Activated naive CD4-positive, alpha-beta T cell treated with anti-CD3 and anti-CD28 coated beads for 36 hours (primary cell): ENCODE measurements at places on chromosomes 5 and 9.

GRCh38 chr9:19247420-19247819, 16.9 kb downstream of the DENND4C start:
- H3K36me3 ChIP-seq: peaks cover 3% of the 10 kb centered on the region
- H3K4me3 ChIP-seq: no peak overlapping the region
- peaks cover 42% of the 10 kb centered on the region for H3K4me1 ChIP-seq
- H3K27ac ChIP-seq: no peak overlapping the region
- DNase-seq: no peak

DNA sequence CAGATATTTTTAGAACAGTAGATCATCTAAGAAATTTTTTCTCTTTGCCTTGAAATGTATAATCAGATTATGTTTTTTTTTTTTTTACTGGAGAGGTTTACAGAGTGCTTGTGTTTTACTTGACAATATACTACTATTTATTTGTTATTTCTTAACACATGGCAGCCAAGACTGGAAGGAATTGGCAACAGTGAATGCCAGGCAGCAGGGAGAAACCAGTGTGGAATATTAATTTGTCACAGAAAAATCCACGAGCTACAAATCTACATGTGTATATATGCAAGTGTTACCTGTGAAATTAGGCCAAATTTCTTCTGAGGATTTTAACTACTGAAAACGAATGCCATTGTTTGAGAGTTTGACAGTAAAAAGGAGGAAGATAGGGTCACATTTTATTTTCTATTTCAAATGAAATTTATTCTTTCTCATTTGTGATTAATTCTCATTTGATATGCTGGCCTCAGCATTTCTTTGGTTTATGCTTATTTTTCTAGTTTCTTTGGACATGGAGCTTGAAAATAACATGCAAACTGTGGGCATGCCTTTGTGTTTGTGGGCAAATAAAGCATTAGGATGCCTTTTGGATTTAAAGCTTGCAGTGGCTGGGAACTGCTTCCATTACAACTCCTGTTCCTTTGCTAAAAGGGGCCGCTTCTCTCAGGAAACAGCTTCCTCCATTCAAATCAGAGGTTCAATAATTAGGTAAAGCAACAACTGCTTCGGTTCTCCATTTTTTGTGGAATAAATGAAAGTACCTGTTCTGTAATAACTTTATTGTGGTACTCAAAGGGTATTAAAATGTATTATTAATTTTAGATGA, 39.0 kb upstream of the ZFYVE16 start:
- no peaks in the 10 kb centered on the region for H3K4me1 ChIP-seq
- H3K4me3 ChIP-seq: no peak overlapping the region
- H3K27me3 ChIP-seq: no peaks in the 10 kb centered on the region
- H3K36me3 ChIP-seq: no peaks in the 10 kb centered on the region

DNA sequence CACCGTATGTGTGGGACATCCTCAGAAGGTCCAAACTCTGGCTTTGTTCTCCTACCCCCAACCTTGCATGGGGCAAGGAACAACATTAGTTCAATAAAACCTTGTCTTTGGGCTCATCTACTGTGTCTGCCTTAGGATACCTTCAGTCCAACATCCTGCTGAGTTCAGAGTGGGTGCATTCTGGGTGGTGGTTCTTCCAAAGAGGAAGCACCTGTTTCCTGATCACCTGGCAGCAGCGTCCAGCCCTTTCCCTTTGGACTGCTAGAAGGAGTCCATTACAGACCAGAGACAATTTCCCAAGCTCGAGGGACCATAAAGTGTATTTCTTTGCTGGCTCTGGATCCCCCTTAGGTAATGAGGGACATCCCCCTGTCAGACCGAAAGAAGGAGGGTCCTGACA, 154.1 kb downstream of the SEMA6A start:
- DNase-seq: no peak
- no peaks in the 10 kb centered on the region for H3K27me3 ChIP-seq
- peaks cover 41% of the 10 kb centered on the region for H3K36me3 ChIP-seq
- H3K27ac ChIP-seq: no peak overlapping the region

- no peak overlapping the region for H3K4me3 ChIP-seq
- H3K27ac ChIP-seq: no peak overlapping the region
- peaks cover 31% of the 10 kb centered on the region for H3K4me1 ChIP-seq
- H3K36me3 ChIP-seq: no peaks in the 10 kb centered on the region
These were observed 132.1 kb upstream of the MTAP start for GRCh38 chr9:21670374-21670773.

DNA sequence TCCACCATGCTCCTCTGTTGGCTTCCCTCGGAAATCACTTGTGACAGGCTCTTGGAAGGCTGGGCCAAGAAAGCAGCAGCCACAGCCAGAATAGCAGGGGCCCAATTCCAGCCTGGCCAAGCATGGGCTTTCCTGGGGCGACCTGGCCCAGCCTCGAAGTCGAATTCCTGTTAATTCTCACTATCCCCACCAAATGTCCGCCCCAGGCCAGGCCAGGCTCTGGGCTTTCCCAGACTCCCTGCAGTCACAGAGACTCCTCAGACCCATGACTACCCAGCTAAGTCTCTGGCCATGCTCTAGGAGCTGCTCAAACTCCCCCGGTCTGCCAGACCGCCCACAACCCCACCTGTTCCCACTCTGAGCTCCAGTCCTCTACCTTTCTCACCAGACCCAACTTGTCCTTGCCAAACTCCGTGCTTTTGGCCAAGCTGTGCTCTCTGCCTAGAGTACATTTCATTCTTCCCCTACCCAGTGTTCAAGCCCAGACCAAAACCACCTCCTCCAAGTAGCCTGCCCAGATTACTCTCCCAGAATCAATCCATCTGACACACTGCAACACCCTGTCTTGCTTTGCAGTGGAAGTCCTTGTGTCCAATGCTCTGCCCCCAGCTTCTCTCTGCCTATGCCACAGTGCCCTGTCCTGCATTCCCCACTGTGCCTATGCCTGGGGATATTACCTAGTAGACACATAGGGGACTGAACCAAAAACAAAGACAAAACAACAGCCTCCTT, 26.2 kb downstream of the SHB start:
- H3K4me1 ChIP-seq: peaks cover 3% of the 10 kb centered on the region
- H3K27ac ChIP-seq: no peak overlapping the region
- no peak overlapping the region for H3K4me3 ChIP-seq
- no peaks in the 10 kb centered on the region for H3K27me3 ChIP-seq
- H3K36me3 ChIP-seq: no peaks in the 10 kb centered on the region

DNA sequence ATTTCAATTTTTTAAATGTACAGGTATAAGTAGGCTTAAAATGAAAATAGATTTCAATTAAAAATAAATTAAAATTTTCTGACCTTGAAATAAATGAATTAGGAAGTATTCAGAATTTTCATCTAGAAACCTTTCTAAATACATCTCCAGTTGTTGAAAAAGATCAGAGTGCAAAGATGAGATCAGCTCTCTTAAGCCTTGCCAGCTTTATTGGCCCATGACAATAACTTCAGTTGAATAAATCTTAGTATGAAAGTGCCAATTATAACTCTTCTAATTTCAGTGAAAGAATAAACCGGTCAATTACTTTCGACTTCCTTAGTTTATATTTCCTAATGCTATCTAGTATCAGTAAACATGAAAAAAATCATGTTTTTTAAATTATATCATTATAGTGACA, 117.4 kb downstream of the FBXL17 start:
- no peak overlapping the region for H3K27ac ChIP-seq
- peaks cover 14% of the 10 kb centered on the region for H3K4me1 ChIP-seq
- H3K36me3 ChIP-seq: no peaks in the 10 kb centered on the region

- H3K27ac ChIP-seq: no peak overlapping the region
- H3K4me1 ChIP-seq: peaks cover 18% of the 10 kb centered on the region
- H3K4me3 ChIP-seq: no peak overlapping the region
- no peaks in the 10 kb centered on the region for H3K36me3 ChIP-seq
- DNase-seq: no peak
These were observed 159.5 kb upstream of the SHB start for GRCh38 chr9:38228331-38229103.

DNA sequence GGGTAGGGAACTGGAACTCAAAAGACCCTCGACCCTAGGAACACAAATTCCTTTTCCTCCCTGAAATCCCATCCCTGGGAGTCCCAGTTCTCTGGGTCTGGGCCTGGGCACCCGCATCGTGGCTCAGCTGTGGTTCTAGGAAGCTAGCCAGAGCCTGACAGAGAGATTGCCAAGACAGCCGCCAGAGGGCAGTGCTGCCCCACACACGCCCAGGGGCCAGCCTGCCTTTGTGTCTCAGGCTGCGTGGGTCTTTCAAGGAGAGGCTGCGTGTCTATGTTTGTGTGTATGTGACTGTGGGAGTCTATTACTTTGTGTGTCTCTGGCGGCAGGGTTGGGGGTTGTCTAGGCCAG, 32.0 kb upstream of the TTLL11 start:
- DNase-seq: peak; percentile 84
- H3K27ac ChIP-seq: no peak overlapping the region
- H3K36me3 ChIP-seq: no peaks in the 10 kb centered on the region
- peaks cover 22% of the 10 kb centered on the region for H3K27me3 ChIP-seq

DNA sequence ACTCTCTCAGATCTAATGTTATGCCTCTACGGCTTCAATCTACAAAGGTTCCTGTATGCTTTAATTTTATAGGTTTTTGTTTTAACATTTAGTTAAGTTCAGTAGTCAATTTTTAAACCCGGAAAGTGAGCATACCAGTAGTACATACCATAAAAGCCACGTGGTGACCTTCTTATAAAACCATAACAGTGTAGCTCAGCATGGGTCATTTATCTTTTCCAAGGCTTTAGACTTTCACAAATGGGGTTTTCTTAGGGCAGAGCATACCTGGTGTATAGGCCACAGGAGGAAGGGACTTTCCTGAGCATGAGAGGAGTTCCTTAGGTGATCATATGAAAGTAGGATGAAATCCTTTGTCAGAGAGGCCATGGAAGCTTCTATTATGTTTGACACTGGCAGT, 23.2 kb downstream of the ECM2 start:
- H3K4me1 ChIP-seq: no peaks in the 10 kb centered on the region
- no peak overlapping the region for H3K27ac ChIP-seq
- no peak for DNase-seq
- no peak overlapping the region for H3K4me3 ChIP-seq
- H3K36me3 ChIP-seq: no peaks in the 10 kb centered on the region

GRCh38 chr9:89168901-89169813, 9.5 kb downstream of the SHC3 start:
- H3K27ac ChIP-seq: no peak overlapping the region
- H3K4me1 ChIP-seq: no peaks in the 10 kb centered on the region
- H3K4me3 ChIP-seq: no peak overlapping the region
- no peak for DNase-seq
- H3K36me3 ChIP-seq: no peaks in the 10 kb centered on the region

GRCh38 chr9:86043999-86044398, 55.4 kb downstream of the GOLM1 start:
- H3K4me3 ChIP-seq: no peak overlapping the region
- DNase-seq: peak; percentile 6
- H3K27me3 ChIP-seq: no peaks in the 10 kb centered on the region
- H3K36me3 ChIP-seq: no peaks in the 10 kb centered on the region
- H3K4me1 ChIP-seq: no peaks in the 10 kb centered on the region
- no peak overlapping the region for H3K27ac ChIP-seq

DNA sequence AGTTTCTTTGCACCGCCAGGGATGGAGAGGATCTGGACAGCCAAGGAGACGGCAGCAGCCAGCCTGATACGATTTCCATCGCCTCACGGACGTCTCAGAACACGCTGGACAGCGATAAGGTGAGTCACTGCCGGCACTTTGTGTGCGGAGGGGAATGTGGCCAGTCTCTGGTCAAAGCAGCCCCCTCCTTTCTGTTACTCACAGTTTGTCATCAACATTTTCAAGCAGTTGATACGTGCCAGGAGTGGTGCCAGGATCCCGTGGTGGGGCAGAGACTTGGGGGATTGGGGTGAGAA, 175.1 kb upstream of the OTULINL start:
- DNase-seq: no peak
- peaks cover 1% of the 10 kb centered on the region for H3K4me1 ChIP-seq
- no peaks in the 10 kb centered on the region for H3K36me3 ChIP-seq
- H3K27me3 ChIP-seq: no peaks in the 10 kb centered on the region
- no peak overlapping the region for H3K27ac ChIP-seq
- no peak overlapping the region for H3K4me3 ChIP-seq

GRCh38 chr5:157682257-157682656, 10.9 kb downstream of the C5orf52 start:
- no peaks in the 10 kb centered on the region for H3K4me1 ChIP-seq
- H3K36me3 ChIP-seq: no peaks in the 10 kb centered on the region
- H3K27me3 ChIP-seq: no peaks in the 10 kb centered on the region
- no peak overlapping the region for H3K27ac ChIP-seq
- no peak for DNase-seq
- no peak overlapping the region for H3K4me3 ChIP-seq

DNA sequence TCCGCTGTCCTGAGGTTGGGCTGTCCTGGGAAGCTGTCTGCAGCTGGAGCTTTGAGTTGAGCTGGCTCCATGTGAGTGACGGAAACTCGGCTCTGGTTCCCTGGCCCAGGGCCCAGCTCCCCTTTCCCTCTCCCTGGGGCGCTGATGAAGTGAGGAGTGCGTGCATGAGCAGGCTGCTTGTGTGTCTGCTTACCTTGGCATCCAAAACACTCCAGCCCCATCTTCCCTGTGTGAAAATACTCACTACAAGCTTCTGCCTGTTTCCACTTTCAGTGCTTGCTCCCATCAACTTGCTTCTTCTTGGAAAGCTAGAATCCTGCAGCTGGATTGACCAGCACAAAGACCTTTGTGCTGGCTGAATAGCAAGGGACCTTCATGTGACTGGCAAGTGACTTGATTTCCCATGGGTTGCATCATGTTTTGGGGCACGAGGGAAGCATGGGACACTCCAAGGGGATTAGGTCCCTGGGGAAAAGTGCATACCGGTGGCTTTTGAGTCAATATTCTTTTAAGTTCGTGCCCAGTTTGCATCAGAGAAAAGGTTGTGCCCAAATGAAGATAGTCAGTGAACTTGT, 198.1 kb downstream of the GADD45G start:
- H3K27ac ChIP-seq: no peak overlapping the region
- H3K4me1 ChIP-seq: peaks cover 6% of the 10 kb centered on the region
- no peak overlapping the region for H3K4me3 ChIP-seq
- no peaks in the 10 kb centered on the region for H3K27me3 ChIP-seq

GRCh38 chr5:90530736-90531487, 1.5 kb upstream of the LYSMD3 start:
- H3K36me3 ChIP-seq: no peaks in the 10 kb centered on the region
- no peak overlapping the region for H3K27ac ChIP-seq
- peaks cover 13% of the 10 kb centered on the region for H3K27me3 ChIP-seq
- DNase-seq: no peak

GRCh38 chr5:18992264-18992663, 995.7 kb downstream of the CDH18 start:
- no peaks in the 10 kb centered on the region for H3K27me3 ChIP-seq
- no peak overlapping the region for H3K27ac ChIP-seq
- H3K4me1 ChIP-seq: no peaks in the 10 kb centered on the region
- no peaks in the 10 kb centered on the region for H3K36me3 ChIP-seq
- no peak for DNase-seq
